Activated B cell treated with CpG ODN at 0.5 μM for 24 hours (primary cell): ENCODE measurements at places on chromosomes 2 and 18.

DNA sequence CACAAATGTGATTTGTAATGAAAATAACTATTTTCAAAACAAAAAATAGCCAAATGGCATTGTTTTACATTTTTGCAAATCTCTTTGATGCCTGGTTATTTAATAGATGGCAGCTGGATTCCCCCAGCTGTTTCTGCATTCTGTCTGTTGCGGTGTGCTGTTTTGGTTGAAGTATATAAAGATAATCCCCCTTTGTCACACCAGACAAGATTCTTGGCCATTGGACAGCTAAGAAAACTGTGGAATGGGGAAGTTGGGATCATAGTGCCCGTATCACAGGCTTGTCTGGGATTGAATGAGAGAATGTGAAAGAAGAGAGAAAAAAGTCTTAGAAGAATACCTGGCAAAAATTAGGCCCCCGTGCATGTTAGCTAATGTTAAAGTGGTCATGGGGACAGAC lies 19.5 kb upstream of the LYPD6B start:
- no peak for DNase-seq

DNA sequence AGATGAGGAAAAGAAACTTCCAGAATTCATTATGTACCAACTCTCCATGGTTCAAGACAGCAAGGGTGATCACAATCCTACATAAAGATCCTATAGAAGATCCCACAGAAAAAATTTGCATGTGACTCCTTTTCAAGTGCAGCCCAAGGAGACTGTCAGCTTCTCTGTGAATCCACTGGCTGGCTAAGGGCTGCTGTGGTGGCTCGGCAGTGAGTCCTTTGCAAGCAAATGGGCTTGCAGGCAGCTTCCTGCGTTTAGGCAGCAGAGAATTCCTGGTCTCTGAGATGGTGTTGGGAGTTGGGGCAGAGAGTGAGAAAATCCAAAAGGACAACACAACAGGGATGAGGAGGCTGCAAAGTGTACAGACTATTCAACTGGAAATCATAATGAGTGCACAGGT lies 43.4 kb downstream of the NABP1 start:
- no peak for DNase-seq

DNA sequence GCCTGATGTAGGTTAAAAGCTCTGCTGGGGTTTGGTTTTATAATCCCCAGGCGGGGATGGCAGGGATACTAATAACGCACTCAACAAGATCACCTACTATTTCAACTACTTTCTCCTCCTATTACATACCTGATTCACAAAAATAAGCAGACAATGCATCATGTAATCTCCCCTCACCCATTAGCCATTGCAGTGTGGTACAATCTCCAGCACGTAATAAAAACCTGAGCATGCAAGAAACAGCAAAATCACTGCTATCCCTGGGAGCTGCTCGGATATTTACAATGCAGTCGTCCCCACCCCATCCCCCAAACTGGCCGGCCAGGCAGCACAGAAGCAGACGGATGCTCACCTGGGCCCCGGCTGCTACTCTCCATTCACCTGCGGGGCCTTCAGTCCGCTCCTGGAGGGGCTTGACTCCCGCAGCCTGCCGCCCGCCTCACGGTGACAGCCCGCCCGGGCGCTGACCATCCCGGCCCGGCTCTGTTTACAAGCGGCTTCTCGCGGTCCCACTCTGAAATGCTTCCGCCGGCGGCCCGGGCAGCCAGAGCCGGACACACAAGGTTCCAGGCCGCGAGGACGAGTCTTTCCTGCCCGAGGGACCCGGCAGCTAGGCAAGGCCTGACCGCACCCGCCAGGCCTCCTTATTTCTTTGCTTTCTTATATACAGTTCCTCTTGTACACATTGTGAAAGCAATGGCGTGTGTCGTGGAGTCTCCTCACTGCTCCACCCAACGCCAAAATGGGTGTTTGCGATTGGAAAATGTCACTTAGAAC lies at the start of gene PLEKHM3:
PLEKHM3 (minus strand) TSS at position 491 of the 777 bp plus-strand sequence. CDS start 23,888 bp downstream, outside the sequence.
- peak; percentile 76 for DNase-seq

DNA sequence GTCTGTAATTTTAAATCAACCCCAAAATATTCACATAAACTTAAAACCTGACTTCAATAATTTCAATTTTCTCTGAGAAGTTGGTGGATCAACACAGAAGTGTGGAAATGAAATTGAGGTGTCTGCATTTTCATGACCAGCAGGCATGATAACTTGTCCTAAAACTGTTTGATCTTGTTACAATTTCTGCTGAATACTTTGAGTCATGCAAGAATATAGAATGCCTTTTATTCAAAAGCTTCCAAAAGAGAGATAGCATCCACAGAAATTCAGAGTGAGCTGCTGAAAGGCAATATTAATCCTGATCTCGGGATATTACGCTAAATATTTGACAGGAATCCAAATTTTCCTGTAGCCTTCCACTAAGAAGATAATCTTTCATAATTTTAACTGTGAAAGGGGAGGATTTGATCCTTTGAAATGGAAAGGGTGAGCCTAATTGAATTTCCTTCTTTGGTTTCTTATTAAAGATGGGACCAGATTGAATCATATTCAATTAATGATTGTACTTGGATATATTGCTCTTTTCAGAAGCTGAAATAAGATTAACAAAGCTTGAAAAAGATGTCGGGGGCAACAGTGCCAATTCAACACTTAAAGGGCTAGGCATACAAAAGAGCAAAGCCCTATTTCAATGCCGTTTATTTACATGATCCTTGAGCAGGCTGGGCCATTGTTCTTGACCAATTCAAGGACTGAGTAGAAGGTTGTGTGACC lies 129.3 kb downstream of the NCKAP5 start:
- DNase-seq, result no peak

GRCh38 chr18:42001801-42002200 lies 46.8 kb downstream of the PIK3C3 start:
- no peak for DNase-seq

- no peak for DNase-seq
Observed at GRCh38 chr18:49970319-49970718, 157.0 kb upstream of the ACAA2 start.

- DNase-seq, result no peak
Observed at GRCh38 chr2:230821261-230821990, 43.3 kb upstream of the ITM2C start.

GRCh38 chr18:24987303-24988252 lies 364.4 kb downstream of the ZNF521 start:
- no peak for DNase-seq

DNA sequence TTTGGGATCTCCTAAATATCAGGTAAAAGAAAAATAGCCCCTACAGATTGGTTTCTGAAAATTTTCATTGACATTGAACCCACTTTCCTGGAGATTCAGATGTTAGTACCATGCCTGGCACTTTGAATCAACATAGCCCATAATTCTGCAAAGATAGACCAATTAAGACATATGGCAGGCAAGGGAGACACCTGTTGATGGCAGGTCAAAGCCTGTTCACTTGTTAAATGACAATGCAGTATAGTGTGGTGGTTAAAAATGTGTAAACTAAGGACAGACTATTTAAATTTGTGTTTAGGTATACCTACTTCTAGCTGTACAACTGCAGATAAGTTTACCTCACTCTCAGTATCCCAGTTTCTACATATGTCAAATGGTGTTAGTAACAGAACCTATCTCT lies 178.1 kb upstream of the MMADHC start:
- no peak for DNase-seq

DNA sequence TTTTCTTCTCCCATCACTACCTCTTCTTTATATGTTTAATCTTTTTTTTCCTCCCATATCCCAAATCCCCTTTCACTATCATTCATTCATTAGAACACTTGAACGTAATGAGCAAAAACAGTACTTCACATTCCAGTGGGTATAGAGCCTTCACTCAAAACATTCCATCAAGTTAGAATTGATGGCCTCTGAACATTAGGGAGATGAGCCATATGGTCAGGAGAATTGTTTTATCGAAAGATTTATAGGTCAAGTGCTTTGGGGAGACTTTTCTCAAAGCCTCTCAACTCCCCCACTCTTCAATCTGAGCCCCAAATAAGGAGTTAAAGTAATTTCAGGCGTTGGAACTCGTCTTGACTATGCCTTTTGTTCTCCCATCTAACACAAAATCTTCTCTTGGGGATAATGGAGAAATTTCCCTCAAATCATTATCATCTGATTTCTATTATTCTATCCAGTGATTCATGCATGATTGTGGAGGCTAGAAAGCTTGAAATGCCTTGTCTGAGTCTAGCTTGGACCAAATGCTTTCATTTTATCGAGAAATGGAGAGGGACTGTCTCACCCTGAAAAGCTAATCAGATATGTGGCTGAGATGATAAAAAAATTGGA lies 79.2 kb downstream of the KIAA2012 start:
- no peak for DNase-seq

- DNase-seq, result no peak
Observed at GRCh38 chr2:241159116-241159515, 8.8 kb downstream of the PPP1R7 start.

GRCh38 chr2:23925702-23926289 lies 1.1 kb downstream of the ATAD2B start:
- no peak for DNase-seq

DNA sequence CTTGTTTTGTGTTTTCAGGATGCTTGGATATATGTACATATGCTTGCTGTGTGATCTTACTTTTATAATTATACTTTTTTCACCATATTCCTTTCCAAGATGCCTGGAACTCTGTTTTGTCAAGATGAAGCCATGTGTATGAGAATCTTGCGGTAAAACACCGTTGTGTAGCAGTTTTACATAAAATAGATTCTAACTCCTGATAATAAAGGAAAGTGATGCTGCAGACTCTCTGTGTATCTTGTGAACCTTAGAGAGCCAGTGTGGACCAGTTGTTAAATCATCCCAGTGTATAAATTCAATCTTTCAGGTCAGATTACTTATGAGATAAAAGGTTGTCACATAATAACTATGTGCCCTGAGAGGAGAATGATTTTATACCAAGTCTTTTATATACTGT lies 12.5 kb upstream of the ITGA4 start:
- no peak for DNase-seq

- DNase-seq, result no peak
Observed at GRCh38 chr18:12768625-12769024, 65.8 kb downstream of the PSMG2 start.

- no peak for DNase-seq
Observed at GRCh38 chr2:65420712-65421431, 11.5 kb downstream of the SPRED2 start.

GRCh38 chr2:213227458-213227857 lies 56.8 kb upstream of the SPAG16 start:
- DNase-seq, result no peak

DNA sequence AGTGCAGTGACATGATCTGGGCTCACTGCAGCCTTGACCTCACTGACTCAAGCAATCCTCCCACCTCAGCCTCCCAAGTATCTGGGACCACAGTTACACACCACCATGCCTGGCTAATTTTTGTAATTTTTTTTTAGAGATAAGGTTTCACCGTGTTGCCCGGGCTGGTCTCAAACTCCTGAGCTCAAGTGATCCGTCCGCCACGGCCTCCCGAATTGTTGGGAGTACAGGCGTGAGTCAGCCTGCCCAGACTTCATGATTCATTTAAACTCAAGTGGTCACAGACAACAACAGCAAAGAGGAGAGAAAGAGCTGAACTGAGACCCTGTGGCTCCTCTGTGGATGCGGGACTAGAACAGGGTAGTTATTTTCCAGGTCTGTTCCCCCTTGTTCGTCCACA lies 83.0 kb downstream of the TSHZ1 start:
- no peak for DNase-seq

- no peak for DNase-seq
Observed at GRCh38 chr2:207825978-207826377, 56.3 kb upstream of the FZD5 start.

DNA sequence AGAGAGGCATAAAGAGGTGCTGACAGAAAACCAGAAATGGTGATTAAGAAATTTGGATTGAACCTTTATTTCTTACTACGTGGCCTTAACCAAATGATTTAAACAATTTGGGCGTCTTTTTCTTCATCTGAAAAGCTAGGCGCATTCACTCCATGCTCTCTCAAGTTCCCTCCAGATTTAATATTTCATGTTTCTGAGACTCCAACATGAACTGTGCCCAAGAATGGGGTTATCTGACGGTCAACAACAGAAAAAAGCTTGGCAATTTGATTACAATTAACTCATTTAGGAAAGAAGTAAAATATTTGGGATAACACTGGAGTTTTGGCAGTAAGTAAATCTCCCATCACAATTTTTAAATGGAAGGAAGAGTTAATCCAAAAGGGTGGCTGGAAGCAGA lies 345.4 kb downstream of the ARHGAP15 start:
- DNase-seq, result no peak

DNA sequence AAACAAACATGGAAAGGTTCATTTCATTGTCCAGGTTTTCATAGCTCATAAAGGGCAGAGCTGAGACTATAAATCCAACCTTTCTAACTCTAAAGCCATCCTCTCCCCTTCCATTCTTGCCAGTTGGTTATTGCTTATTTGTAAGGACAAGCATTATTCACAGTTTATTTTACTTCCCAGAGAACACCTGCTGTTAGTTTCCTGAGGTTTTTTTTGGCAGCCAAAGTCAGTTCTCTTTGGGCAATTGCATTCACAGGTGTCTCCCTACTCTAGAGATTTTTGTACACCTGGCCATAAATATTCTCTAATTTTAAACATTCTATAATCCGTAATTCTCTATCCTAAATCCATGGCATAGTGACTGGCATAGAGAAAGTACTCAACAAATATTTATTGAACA lies 87.3 kb upstream of the SPHKAP start:
- no peak for DNase-seq

DNA sequence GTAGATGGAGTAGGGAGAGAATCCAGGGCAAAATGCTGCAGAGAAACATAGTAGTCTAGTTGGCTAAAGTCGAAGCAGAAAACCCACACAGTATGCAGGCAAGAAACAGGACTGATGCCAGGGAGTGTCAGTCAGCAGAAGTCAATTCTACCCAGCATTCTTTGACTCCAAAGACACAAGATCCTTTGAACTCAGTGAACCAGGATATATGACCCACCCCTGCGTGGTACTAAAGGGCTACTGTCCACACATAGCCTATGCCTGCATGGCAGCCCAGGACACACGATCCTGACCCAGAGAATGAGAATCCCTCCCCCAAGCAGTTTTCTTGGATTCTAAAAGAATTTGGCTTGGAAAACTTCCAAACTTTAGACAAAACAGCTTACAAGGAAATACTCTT lies 42.5 kb downstream of the ALK start:
- no peak for DNase-seq

DNA sequence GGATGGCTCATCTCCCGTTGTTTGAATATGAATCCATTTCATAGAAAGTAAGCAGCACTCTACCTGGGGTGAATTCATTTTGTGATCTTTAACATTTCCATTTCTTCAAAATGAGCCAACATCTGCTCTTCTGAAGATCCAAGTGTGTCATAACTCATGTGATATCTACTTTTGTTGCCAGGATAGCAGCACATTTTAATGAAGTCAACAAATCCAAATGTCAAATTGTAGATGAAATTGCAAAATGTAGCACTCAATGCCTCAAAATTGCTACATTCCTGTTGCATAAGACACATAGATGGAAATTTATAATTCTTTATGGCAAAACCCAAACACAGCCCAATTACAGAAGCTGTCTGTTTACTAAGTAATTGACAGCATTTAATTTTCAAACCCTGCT lies 360.7 kb downstream of the TMX3 start:
- DNase-seq, result no peak

- no peak for DNase-seq
Observed at GRCh38 chr2:182066400-182067087, 80.9 kb downstream of the PPP1R1C start.
